ENCODE measurements at places on chromosomes 6 and 20.

GRCh38 chr6:112253841-112254816 lies at the start of gene LAMA4:
Gene LAMA4 (minus strand): TSS chr6:112254567. CDS start chr6:112254150, 417 bp downstream.
- no peak for DNase-seq

- no peak for DNase-seq
Observed at GRCh38 chr20:10288954-10289646, 70.5 kb downstream of the SNAP25 start.

- no peak for DNase-seq
Observed at GRCh38 chr20:63896264-63897105, 1.6 kb downstream of the DNAJC5 start.

GRCh38 chr6:158552796-158553138 lies 7.1 kb upstream of the TMEM181 start:
- DNase-seq, result no peak

GRCh38 chr6:75106426-75106825 lies 99.4 kb downstream of the COL12A1 start:
- DNase-seq, result no peak

DNA sequence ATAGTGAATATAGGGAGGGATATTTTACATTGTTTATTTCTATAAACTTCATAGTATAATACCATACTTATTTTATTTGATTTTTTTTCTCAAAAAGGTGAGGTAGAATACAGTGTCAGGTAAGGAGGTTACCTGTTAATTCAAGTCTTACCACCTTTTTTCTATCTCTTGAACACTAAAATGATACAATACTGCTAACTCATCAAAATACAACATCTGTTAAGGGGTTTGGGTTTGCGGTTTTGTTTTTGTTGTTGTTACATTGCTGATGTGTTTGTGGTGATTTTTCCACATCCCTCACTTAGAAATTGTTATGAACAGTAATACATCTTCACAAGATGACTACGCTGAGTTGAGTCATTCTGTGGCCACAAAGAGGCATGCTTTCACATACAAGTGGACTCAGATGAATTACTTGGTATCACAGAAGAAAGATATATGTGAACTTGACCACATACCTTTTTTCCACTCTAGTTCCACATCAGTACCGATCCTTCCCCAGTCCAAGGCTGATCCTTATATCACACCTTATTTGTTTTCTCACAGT lies 139.4 kb upstream of the ID4 start:
- DNase-seq, result no peak

DNA sequence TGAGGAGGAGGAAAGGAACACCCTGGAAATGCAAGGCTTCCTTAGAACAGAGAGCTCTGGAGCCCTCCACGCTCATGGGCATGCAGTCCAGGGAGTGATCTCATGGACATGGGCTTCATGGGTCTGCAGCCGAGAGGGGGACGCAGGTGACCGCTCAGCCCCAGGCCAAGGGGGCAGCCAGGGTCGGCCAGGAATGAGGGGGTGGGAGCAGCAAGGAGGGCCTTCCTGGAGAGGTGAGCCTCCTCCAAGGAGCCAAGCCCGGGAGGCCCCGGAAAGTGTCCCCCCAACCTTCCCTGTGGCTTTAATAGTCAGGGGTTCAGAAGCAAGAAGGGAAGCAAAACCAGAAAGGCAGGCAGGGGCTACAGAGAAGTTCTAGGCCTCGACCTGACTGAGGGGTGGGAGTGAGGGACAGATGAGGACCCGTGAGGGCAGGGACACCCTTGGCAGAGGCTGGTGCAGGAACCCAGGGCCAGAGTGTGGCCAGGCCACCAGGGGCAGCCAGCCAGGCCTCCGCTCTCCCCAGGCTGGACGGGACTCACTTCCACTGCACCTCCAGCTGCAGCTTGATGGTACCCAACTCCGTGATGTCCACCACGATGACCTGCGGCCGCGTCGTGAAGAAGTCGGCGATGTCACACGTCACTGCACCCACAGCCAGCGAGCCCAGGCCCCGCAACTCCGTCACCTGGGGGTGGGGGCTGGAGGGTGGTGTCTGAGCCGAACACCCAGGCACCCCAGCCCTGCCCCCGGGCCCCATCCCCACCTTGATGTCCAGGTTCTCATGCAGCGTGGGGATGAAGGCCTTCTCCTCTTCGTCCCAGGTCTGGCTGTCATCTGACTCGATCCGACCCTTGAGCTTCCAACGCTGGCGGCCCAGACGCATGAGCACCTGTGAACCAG lies 83.2 kb downstream of the RIPOR3 start:
- no peak for DNase-seq

GRCh38 chr6:96157018-96157565 lies 141.3 kb downstream of the FUT9 start:
- no peak for DNase-seq

GRCh38 chr6:31158863-31159855 lies 770 bp downstream of the TCF19 start:
- no peak for DNase-seq

GRCh38 chr20:23023621-23024177 lies 11.4 kb upstream of the SSTR4 start:
- DNase-seq, result no peak

GRCh38 chr6:157091856-157092460 lies 231.4 kb downstream of the TMEM242 start:
- no peak for DNase-seq

- DNase-seq, result no peak
Observed at GRCh38 chr6:85460921-85461797, 11.3 kb downstream of the NT5E start.
